ENCODE measurements at places on chromosomes 4 and X.

DNA sequence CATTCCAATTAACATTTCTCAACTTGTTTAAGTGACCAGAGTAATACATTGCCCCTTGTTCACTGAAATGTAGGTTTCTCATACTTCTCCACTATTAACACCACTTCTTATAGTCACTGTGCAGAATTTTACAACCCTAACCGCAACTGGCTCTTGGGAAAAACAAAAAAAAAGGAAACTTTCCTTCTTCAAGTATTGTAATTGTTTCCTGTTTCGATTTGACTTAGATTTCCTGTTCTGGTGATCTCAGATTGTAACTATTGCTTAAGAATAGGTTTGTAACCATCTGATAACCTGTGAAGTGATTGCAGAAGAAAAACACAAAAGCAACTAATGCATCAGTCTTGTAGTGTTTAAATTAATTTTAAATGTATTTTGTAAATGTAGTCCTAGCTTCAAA, 594.7 kb upstream of the GALNT7 start:
- no peak for DNase-seq

GRCh38 chr4:87950493-87950892, 25.0 kb upstream of the SPP1 start:
- no peak for DNase-seq

DNA sequence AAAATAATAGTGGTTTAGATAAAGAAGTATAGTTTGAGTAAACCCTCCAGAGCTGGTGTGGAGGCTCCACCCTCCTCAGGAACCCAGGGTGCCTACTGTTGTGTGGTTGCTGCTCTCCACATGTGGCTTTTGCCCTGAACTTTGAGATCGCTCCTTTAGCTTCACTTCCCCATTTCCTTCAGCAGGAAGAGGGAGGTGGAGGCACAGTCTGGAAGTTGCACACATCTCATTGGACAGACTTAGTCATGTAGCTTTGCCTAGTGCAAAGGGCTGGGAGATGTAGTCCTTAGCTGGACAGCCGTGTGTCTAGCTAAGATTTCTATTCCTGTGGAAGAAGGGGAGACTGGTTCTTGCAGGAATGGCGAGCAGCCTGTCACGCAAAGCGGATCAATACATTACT, 37.9 kb downstream of the RGS12 start:
- DNase-seq: no peak

GRCh38 chr4:37241647-37242046, 2.9 kb upstream of the NWD2 start:
- no peak for DNase-seq

Measured in stimulated activated CD4-positive, alpha-beta T cell treated with anti-CD3 and anti-CD28 coated beads, TNF-alpha, amount 100 ng/mL, for 4 hours (primary cell).